ENCODE measurements at places on chromosomes 16 and 17. TPM values are rescaled to one million over a fixed set of nuclear protein-coding genes. Genes with fewer than 3 reads are reported as not detected.
A peak's percentile ranks its signal among the peaks of the same experiment; 100 is the strongest.

The RBBP6 gene
- 19.2 TPM for polyA plus RNA-seq

- H3K27me3 ChIP-seq = no peaks in the 10 kb centered on the region
- H3K36me3 ChIP-seq = no peaks in the 10 kb centered on the region
- H3K4me1 ChIP-seq = peaks cover 18% of the 10 kb centered on the region
- no peak for DNase-seq
These were observed at the start of gene MC1R for GRCh38 chr16:89918453-89919347. TSS of gene MC1R (plus strand) at chr16:89918862. CDS start at chr16:89919259, 397 bp downstream.

The STX1B gene
- polyA plus RNA-seq = 0.82 TPM

- H3K4me1 ChIP-seq = peaks cover 48% of the 10 kb centered on the region
- no peaks in the 10 kb centered on the region for H3K27me3 ChIP-seq
- peak overlapping the region; percentile 80 for H3K4me3 ChIP-seq
- DNase-seq = peak; percentile 80
- H3K36me3 ChIP-seq = no peaks in the 10 kb centered on the region
- H3K27ac ChIP-seq = peak overlapping the region; percentile 95
These were observed 684 bp downstream of the YPEL2 start for GRCh38 chr17:59331929-59332748.

DNA sequence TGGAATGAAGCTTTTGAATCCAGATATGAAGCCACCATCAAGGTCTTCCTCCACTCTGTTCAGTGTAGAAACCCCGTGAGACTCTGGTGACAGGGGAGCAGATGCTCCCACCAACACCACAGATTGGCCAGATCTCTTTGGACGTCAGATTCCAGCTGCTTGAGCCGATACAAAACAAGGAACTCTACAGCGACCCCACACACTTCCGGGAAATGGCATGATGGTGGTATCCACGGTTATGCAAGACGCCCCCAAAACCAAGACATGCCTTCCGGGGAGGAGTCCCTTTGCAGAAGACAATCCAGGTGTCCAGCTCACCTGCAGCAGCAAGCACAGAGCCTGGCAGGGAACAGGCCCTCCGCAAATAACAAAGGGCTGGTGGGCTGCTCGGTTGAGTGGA, 19.8 kb upstream of the PITPNA start:
- peak overlapping the region; percentile 81 for H3K27ac ChIP-seq
- H3K4me3 ChIP-seq = no peak overlapping the region
- no peaks in the 10 kb centered on the region for H3K36me3 ChIP-seq

- no peaks in the 10 kb centered on the region for H3K27me3 ChIP-seq
- H3K27ac ChIP-seq = peak overlapping the region; percentile 73
- H3K4me1 ChIP-seq = peaks cover 20% of the 10 kb centered on the region
- DNase-seq = peak; percentile 72
- H3K36me3 ChIP-seq = no peaks in the 10 kb centered on the region
These were observed 27.2 kb upstream of the TMEM220 start for GRCh38 chr17:10757067-10757466.

The FBXW10B gene
- 0.53 TPM for polyA plus RNA-seq

GRCh38 chr16:11372829-11373306, 27.6 kb downstream of the RMI2 start:
- no peaks in the 10 kb centered on the region for H3K27me3 ChIP-seq
- no peaks in the 10 kb centered on the region for H3K4me1 ChIP-seq
- DNase-seq = no peak
- H3K27ac ChIP-seq = no peak overlapping the region
- H3K36me3 ChIP-seq = no peaks in the 10 kb centered on the region

GRCh38 chr17:5872831-5873230, 197.3 kb upstream of the WSCD1 start:
- H3K27ac ChIP-seq = no peak overlapping the region
- H3K27me3 ChIP-seq = no peaks in the 10 kb centered on the region
- DNase-seq = no peak
- H3K4me1 ChIP-seq = no peaks in the 10 kb centered on the region

DNA sequence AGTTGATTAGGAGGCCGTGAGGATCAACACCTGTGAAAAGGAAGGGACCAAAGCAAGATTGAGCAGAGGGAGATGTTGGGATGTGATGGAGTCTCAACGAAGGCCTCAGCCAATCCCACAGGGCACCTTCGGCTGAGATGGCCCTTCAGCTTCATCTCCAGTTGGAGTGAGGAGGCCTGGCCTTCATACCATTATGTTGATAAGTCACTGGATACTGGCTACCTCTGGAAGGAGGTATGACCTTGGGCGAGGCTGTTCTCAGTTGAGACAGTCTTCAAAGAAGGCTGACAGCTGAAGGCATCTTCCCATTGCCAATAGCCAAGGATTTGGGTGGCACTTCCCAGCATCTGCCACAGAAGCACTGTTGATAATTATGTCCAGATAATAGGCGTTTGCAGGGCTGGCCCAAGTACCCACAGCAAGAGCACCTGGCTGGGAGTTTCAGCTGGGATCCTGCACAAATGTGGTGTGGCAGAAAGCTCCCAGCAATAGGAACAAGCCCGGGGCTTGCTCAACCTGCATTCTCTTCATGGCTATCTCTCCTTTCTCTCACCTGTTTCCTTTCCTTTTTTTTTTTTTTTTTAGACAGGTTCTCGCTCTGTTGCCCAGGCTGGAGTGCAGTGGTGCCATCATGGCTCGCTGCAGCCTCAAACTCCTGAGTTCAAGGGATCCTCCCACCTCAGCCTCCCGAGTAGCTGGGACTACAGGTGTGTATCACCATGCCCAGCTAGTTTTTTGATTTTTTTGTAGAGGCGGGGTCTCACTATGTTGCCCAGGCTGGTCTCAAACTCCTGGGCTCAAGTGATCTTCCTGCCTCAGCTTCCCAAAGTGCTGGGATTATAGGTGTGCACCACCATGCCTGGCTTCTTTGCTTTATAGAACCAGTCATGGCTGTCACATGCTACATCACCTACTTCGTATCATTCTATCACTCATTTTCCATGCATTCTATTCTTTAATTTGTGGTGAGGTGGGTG, 18.2 kb upstream of the MAP3K14 start:
- H3K4me1 ChIP-seq = no peaks in the 10 kb centered on the region
- no peaks in the 10 kb centered on the region for H3K27me3 ChIP-seq
- H3K36me3 ChIP-seq = no peaks in the 10 kb centered on the region
- no peak overlapping the region for H3K4me3 ChIP-seq
- no peak overlapping the region for H3K27ac ChIP-seq

GRCh38 chr16:81066681-81067080, 10.4 kb downstream of the C16orf46 start:
- H3K4me3 ChIP-seq = no peak overlapping the region
- DNase-seq = no peak
- H3K4me1 ChIP-seq = no peaks in the 10 kb centered on the region
- H3K36me3 ChIP-seq = no peaks in the 10 kb centered on the region
- no peaks in the 10 kb centered on the region for H3K27me3 ChIP-seq

DNA sequence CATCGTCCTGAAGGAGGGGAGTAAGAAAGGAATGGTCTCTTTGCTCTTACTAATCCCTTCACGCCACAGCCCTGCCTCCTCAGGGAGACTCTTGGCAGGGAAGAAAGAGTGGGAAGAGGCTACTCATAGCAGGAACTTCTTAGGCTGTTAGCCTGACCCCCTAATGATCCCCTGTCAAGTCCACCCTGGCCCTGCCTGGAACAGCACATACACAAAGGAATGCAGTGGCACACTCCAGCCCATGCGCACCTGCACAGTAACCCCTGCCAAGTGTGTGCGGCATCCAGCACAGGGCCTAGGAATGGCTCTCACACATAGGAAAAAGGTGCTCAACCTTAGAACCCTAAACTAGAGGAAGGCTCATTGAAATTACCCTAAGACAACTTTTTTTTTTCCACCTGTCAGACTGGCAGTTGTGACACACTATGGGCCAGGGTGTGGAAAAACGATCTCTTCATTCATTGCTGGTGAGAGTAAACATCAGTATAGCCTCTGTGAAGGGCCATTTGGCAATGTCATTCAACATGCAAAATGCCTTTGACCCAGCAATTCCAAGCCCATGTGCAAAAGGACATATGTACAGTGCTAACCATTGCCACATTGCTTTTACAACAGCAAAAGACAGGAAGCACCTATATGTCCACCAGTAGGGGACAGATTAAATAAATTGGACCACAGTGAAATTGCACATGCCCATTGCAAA, 50.1 kb downstream of the PIMREG start:
- no peak overlapping the region for H3K27ac ChIP-seq
- no peaks in the 10 kb centered on the region for H3K27me3 ChIP-seq
- H3K4me3 ChIP-seq = no peak overlapping the region
- H3K36me3 ChIP-seq = no peaks in the 10 kb centered on the region

GRCh38 chr16:55120408-55120807, 189.7 kb downstream of the IRX5 start:
- no peak overlapping the region for H3K4me3 ChIP-seq
- H3K36me3 ChIP-seq = no peaks in the 10 kb centered on the region
- H3K4me1 ChIP-seq = no peaks in the 10 kb centered on the region
- no peak for DNase-seq
- no peaks in the 10 kb centered on the region for H3K27me3 ChIP-seq

DNA sequence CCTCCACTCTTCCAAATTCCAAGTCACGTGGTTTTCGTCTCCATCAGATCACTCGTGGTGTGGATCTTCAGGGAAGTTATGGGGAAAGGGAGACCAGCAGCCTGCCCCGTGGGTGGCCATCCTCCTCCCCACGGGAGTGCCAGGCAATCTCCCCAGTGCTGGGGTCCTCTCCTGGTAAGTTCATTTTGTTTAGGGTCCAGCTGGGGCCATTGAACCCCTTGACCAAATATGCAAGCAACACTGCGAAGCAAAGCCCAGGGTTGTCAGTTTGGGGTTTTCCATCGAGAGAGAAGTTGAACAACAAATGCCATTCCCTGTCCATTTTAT, 4.1 kb upstream of the LCMT1 start:
- DNase-seq = no peak
- peaks cover 15% of the 10 kb centered on the region for H3K4me1 ChIP-seq
- peak overlapping the region; percentile 80 for H3K27ac ChIP-seq

The HIGD1B gene
- polyA plus RNA-seq = 1.4 TPM

GRCh38 chr16:512802-513201, 14.7 kb upstream of the CAPN15 start:
- no peaks in the 10 kb centered on the region for H3K36me3 ChIP-seq
- no peaks in the 10 kb centered on the region for H3K27me3 ChIP-seq
- no peak overlapping the region for H3K4me3 ChIP-seq
- H3K4me1 ChIP-seq = no peaks in the 10 kb centered on the region

GRCh38 chr16:87963400-87963799, 12.2 kb downstream of the BANP start:
- H3K4me3 ChIP-seq = no peak overlapping the region
- DNase-seq = no peak
- no peaks in the 10 kb centered on the region for H3K36me3 ChIP-seq
- H3K4me1 ChIP-seq = peaks cover 6% of the 10 kb centered on the region

DNA sequence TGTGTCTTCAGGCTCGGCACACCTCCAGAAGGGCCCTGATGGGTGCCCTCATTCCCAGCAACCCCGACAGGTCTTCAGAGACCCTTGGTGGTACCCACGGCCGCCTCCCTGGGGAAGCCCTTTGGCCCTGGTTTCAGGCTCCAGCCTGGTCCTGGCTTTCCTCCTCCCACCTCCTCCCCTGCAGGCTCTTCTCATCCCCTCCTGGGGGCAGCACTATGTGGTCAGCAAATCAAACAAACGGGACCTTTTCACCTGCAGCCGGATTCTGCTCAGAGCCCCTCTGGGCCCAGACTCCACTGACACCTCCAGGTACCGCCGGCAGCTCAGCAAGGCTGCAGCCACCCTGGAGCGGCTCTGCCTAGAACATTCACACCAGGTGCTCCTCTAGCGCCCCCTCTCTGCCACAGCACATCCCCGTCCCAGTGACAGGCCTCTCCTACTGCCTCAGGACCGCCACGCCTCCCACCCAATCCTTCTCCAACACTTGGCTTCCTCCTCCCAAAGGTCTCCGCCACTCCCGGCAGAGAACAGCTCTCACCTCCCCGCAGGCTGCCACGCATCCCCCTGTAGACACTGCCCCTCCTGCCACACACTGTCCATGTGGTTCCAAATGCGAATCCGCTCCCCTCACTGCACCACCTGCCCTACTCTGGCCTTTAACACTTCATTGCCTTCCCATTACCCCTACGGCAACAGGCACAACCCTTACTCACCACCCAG, 12.0 kb downstream of the CORO7 start:
- H3K36me3 ChIP-seq = no peaks in the 10 kb centered on the region
- no peak overlapping the region for H3K4me3 ChIP-seq
- no peak overlapping the region for H3K27ac ChIP-seq
- no peaks in the 10 kb centered on the region for H3K4me1 ChIP-seq
- DNase-seq = peak; percentile 74

DNA sequence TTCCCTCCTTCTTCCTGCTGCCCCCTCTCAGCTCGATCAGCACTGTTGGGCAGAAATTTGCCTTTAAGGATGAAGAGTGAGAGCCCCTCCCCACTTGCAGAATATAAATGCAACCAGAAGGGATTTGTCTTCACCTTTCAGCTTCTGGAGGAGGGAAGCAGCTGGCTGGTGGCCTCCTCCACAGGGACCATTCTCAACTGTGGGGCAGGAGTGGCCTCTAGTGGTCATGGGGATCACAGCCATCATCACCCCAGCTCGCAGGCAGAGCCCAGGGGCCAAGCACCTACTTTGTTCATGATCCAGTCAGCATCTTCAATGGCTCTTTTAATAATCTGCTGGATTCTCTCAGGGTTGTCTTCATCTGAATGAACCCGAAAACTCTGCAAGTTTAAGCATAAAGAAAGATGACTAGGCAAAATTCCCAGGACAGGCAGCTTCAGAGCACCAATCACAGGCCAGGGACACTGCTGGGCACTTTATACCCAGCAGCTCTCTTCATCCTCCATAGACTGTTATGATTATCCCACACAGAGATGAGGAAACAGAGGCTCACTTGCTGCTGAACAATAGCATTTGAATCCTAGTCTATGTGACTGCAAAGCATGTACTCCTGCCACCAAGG, 13.1 kb downstream of the LYRM9 start:
- no peaks in the 10 kb centered on the region for H3K4me1 ChIP-seq
- no peaks in the 10 kb centered on the region for H3K27me3 ChIP-seq
- H3K27ac ChIP-seq = no peak overlapping the region
- DNase-seq = peak; percentile 69
- H3K4me3 ChIP-seq = no peak overlapping the region
- no peaks in the 10 kb centered on the region for H3K36me3 ChIP-seq

DNA sequence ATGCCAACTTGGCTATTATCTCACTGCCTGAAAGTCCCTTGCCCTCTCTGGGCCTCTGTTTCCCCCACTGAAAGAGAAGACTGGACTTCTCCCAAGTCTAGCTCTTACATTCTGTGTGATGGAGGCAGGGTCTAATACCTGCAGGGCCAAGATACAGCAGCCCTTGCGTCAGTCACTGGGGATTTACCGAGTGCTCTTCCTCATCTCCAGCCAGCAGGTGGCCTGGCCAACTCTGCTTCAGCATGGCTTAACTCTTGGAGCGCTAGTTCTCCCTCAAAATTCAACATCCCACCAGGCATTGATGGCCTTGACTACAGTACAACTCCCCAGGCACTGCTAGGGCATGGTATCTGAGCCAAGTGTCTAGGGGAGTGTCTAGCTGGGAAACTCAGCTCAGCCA, 19.9 kb upstream of the MTMR4 start:
- DNase-seq = no peak
- H3K27me3 ChIP-seq = no peaks in the 10 kb centered on the region
- no peak overlapping the region for H3K27ac ChIP-seq
- no peaks in the 10 kb centered on the region for H3K4me1 ChIP-seq
- H3K36me3 ChIP-seq = no peaks in the 10 kb centered on the region

GRCh38 chr17:72407931-72408330, 287.1 kb downstream of the SOX9 start:
- no peak overlapping the region for H3K4me3 ChIP-seq
- no peak for DNase-seq
- H3K27ac ChIP-seq = no peak overlapping the region
- H3K27me3 ChIP-seq = no peaks in the 10 kb centered on the region
- H3K36me3 ChIP-seq = no peaks in the 10 kb centered on the region

GRCh38 chr17:4721203-4722135, 9.8 kb upstream of the MED11 start:
- no peaks in the 10 kb centered on the region for H3K27me3 ChIP-seq
- H3K36me3 ChIP-seq = no peaks in the 10 kb centered on the region
- H3K27ac ChIP-seq = peak overlapping the region; percentile 90
- H3K4me1 ChIP-seq = peaks cover 23% of the 10 kb centered on the region
- peak; percentile 86 for DNase-seq

The SLC52A1 gene
- 0.08 TPM for polyA plus RNA-seq

All from pancreas (tissue), 10 donors.